ENCODE measurements at places on chromosomes 11 and 22.

- DNase-seq: peak; percentile 70
Measured at GRCh38 chr11:83249972-83250593, 36.1 kb downstream of the CCDC90B start.

DNA sequence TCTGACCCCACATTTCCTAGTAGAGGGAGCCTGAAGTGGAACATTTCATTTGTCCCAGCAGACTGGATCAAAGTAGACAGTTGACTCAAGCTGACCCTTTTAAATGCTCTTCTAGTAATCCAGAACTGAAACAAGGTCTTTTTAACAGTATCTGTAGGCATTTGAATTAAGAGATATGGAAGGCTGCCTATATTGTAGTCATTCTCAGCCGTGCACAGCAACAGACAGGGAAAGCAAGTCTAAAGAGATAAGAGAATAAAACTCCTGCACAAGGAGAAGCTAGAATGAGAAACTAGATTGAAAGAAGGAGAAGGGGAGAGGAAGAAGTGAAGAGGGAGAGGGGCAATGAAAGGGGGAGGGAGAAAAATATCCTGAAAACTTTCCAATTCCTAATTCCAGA is 180.6 kb upstream of the MTMR2 start:
- DNase-seq: no peak

DNA sequence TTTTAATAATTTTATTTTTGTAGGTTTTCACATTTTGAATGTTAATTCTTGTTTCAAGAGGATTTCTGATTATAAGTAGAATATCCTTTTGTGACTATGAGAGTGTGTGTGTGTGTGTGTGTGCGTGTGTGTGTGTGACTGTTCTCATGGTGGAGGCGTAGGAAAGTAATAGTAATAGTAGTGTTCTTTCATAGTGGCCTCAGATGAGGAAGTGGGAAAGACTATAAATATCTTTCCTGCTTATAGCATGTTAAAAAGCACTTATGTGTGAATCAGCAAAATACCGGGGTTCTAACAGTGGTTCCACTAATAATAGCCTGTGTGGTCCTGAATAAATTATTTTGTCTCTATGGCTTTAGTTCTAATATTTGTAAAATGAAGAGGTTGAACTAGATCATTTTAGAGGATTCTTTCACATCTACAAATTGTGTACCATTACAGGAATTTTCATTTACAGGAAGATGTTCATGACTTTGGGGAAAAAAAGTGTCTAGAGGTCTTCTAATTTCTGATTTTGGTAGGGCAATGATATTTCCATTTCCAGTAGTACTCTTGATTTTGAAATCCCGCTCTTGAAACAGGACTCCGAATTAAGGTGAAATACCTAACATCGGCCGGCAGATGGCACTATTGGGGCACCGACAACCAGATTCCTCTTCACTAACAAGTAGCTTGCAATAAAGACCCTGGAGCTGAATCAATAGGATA is 29.9 kb upstream of the OR10G7 start:
- peak; percentile 63 for DNase-seq

GRCh38 chr11:130546438-130546837 is 98.0 kb downstream of the ADAMTS15 start:
- no peak for DNase-seq

GRCh38 chr22:31341386-31342088 is 4.6 kb downstream of the PATZ1 start:
- no peak for DNase-seq

- peak; percentile 0 for DNase-seq
Measured at GRCh38 chr22:22520667-22521602, 865 bp upstream of the ZNF280A start.

DNA sequence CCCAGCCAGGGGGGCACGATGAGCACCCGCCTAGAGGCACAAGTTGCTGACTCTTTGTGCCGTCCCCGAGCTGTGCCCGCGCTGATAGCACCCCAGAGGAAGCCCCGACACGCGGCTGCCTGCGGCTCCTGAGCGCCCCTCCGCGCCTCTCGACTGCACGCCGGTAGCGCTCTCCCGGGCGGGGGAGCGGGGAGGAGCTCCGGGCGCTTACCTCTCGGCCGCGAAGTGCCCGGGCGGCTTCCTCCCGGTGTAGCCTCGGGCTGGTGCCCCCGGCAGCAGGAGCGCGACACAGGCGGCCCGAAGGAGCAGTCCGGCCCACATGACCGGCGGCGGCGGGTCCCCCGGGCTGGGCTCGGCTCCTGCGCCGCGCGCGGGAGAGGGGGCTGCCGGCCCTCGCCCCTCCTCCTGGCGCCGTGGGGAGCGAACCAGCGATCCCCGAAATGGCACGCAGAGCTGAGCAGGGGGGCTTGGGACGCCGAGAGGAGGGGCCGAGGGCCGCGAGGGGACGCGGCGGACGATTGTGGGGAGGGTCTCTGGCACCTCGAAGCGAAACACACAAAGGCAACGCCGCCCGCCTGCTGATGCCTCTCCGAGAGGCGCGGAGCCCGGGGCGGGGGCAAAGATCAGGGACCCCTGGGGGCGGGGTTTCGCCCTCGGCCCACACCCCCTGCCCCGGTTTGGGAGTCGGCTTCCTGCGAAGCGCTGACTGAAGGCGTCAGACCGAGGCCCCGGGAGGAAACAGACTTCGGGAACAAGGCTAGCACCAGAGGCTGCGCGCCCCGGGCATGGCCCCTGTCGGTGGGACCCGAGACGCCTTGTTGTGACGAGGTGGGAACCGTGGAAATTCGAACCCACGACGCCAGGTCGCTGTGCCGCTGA is at the start of gene VWCE:
VWCE (minus strand) TSS at position 600 of the 879 bp plus-strand sequence; CDS start at position 321, 279 bp downstream.
- DNase-seq: peak; percentile 62

All from ELR (cell line).